ENCODE measurements at places on chromosomes 5 and 9.

GRCh38 chr9:35763803-35764202, 9.7 kb upstream of the MSMP start:
- no peak for DNase-seq

DNA sequence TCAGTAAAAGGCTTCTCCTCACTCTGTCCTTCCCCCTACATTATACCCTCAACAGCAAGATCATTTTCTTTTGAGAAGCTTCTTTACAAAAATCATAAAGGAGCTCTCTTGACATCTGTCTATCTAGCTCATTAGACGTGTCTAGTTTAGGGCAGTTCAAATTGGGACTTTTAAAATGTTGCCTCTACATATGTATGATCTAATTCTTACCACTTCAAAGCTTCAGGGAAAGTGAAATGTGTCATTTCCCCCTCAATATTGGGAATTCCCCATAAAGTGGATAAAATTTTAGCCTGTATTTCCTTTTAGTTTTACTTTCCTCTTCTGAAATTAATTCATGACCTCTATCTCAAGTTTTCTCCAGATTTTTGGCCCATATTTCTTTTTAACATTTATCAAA, 323.7 kb downstream of the ARRDC3 start:
- no peak for DNase-seq

DNA sequence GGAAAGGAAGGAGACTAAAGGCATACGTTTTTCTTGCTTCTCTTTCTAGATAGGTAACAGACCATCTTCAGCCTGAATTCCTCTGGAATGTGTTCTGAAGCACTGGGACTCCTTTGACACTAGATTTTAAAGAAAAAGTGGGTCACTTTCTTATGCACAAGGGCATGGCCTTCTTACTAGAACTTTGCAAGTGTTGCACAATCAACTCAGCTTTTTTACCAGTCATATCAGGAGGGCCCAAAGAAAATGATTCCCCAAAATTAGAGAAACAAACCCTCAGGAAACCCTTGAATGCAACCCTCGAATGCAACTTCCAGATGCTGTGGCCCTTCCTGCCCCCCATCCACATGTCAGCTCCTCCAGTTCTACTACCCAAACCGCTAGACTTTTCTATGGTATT, 93.9 kb downstream of the YTHDC2 start:
- no peak for DNase-seq

DNA sequence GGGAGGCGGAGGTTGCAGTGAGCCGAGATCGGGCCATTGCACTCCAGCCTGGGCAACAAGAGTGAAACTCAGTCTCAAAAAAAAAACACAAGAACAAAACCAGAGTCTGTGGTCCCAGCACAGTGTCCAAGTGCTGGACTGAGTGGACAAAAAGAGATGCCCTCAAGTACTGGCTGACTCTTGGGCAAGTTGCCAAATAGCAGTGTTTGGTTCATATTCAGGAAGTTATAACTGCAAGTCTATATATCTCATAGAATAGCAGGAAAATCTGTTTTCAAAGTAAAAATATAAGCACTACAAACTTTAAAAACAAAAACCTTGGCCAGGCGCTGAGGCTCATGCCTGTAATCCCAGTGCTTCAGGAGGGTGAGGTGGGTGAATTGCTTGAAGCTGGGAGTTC, 7.3 kb downstream of the HABP4 start:
- no peak for DNase-seq

- no peak for DNase-seq
Observed at GRCh38 chr5:71922584-71923106, 184.6 kb upstream of the MAP1B start.

GRCh38 chr9:126439883-126440653, 113.4 kb downstream of the MVB12B start:
- DNase-seq: no peak

GRCh38 chr9:136029556-136029955, 65.5 kb downstream of the NACC2 start:
- no peak for DNase-seq

DNA sequence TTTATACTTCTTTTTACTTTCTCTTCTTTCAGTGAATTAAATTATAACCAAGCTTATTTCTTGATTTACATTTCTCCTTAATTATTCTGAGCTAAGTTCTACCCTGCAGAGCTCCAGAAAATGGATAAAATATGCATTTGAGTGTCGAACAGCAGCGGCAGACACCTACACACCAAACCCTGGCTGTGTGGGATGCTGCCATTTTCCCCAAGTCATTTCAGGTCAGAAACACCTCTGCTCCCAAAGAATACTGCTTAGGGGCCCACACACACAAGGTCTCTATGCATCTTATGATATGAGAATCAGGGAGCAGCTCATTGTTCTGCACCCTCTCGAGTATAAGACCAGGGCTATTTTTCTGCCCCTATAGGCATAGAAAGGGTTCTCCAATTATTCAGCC, 122.3 kb downstream of the CMYA5 start:
- DNase-seq: no peak

DNA sequence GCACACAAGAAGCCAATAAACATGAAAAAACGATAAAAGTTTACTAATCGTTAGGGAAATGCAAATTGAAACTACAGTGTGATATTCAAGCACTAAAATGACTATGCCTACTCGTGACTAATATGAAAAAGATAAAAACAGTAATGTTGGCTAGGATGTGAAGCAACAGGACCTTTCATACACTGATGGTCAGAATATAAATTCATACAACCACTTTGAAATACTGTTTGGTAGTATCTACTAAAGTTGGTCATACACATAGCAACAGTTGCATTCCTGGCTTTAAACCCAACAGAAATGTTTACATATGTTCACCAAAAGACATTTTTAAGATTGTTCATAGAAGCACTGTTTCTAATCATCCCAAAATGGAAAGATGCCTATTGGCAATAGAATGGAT, 24.3 kb downstream of the FBXO38 start:
- DNase-seq: no peak

GRCh38 chr9:130017076-130017475, 25.9 kb downstream of the FNBP1 start:
- DNase-seq: no peak

DNA sequence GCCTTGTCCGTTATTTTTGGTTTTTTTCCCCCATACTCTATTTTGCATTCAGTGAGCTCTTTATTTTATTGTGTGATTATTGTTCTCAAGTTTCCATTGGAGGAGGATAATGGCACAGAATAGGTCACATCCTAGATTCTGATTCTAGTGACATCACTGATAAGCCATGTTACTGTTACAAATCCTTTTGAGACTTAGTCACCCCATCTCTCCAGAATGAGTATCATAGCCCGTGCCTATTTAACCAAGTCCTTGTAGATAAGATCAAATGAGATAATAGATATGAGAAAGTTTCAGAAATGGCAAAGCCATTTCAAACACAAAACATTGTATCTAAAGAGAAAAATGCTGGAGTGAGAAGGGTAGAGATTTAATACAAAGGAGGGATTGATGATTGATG, 242.6 kb downstream of the RAB3C start:
- DNase-seq: no peak

GRCh38 chr9:115522912-115523311, 405.0 kb upstream of the TNC start:
- no peak for DNase-seq

GRCh38 chr5:125950012-125950615, 473.1 kb upstream of the GRAMD2B start:
- no peak for DNase-seq

GRCh38 chr5:177432143-177432838, 5.8 kb downstream of the GRK6 start:
- DNase-seq: no peak

DNA sequence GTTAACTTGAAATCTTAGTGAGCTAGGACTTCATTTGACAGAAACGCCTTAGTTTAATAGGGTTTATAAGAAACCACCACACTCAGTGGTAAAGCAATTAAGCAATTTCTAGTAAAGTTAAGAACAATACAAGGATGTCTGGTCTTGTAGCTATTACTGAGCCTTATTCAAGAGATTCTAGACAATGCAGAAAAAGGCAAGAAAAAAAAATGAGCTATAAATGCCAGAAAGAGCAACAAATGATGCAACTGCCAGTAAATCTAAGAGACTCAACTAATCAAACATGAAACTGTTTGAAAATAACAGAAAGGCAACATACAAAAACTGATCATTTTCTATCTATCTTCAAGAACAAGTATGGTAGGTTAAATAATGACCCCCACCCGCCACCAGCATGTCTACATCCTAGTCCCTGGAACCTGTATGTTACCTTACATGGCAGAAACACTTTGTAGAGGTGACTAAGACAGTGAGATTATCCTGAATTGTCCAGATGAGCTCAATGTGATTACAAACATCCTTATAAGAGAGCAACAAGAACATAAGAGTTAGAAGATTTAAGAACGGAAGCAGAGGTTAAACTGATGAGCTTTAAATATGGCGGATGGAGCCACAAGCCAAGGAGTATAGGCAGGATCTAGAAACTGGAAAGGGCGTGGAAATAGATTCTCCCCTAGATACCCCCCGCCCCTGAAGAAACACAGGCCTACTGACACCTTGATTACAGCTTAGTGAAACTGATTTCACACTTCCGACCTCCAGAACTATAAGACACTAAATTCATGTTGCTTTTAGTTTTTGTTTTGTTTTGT, 93.0 kb downstream of the SUSD1 start:
- no peak for DNase-seq

DNA sequence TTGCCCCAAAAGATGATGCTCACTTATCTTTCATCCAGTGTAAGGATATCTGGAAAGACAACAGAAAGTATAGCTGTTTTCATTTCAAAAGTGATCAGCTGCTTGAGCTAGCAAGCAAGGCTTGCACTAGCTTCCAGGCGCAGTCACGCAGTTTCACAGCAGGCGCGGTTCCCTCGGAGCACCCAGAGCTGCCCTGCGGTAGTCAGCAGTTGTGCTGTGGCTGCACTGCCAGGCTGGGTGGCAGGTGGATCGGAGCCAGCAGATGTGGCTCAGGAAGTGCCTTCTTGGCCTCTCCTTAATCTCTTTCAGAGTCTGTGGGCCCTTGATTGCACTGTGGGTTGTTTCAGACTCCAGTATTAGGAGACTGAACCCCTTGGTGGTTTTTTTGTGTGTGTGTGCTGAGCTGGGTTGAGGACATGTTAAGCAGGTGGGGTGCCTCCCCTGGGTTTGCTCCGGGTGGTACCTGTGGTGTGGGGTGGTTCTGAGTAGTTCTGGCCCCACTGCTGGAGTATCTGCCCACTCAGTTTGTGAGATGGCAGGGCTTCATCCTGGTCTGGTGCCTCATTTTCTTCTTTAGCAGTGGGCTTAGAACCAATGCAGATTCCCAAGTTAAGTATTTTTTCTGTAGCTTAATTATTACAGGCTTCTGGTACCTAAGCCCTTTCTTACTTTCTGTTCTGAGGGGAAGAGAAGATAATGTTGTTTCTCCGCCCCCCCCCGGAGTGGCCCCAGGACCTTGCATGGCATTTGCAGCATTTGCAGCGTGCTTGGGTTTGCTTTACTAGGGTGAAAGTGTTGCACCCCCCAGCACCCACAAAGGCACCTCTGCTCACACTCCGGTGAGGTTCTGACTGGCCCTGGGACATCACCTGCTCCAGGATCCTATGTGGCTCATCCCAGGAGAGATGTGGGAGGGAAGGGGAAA, 16.4 kb downstream of the TENT4A start:
- peak; percentile 65 for DNase-seq

- DNase-seq: no peak
Observed at GRCh38 chr9:69599232-69599971, 72.8 kb downstream of the APBA1 start.

DNA sequence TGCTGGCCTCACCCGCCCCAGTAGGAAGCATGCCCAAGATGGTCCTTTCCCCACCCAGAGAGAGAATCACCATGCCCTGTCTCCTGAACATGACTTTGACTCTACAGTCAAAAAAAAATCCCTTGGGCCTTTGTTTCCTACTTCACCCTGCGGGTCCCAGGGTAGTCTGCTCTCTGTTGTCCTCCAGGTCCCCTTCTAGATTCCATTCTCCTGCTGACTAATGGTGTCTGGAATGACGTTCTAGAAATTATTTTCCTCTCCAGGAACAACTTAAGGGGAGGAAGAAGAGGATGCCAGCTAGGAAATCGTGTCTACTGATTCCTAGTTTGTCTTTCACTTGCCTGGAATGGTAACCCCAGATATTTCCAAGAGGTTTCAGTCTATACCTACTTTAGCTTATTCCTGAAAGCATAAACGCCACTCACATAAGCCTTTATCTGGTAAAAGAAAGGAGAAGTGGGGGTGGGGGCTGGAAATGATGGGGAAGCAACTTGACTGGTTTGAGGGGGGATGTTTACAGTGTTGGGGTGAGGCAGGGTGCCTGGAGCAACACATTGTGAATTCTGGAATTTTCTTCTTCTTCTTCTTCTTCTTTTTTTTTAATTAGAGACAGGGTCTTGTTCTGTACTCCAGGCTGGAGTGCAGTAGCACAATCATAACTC, 93.9 kb downstream of the SNX18 start:
- no peak for DNase-seq

DNA sequence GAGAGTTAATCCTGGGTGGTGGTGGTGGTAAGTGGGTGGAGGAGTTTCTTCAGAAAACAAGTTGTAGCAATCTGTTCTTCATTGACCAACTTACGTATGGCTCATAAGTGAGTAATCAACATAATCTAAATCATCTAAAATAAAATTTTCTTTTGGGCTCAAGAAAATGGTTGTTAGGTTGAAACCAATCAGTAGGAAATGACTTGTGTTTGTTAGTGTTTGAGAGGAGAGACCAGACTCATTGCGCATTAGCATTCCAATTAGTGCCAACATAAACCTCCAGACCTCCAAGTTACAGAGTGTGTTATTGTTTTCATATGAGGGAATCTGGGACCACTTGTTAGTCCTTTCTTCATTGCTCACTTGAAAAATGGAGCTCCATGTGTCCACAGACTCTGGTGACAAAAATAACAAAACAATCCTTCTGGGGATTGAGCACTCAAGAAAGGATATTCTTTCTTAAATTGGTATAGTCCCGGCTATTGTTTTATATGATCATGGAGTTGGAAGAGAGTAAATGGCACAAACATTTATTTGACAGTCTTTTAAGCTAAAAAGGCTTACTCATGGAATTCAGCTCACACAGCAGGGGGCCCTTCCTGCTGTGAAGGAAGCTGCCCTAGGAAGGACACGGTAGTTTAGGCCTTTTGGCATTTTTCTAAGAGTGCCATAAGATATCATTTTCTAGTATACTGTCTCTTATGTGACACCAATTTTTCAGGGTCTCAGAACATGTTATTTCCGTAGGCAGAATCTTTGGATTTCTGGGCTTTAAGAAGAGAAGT, 441.1 kb downstream of the EBF1 start:
- DNase-seq: no peak

DNA sequence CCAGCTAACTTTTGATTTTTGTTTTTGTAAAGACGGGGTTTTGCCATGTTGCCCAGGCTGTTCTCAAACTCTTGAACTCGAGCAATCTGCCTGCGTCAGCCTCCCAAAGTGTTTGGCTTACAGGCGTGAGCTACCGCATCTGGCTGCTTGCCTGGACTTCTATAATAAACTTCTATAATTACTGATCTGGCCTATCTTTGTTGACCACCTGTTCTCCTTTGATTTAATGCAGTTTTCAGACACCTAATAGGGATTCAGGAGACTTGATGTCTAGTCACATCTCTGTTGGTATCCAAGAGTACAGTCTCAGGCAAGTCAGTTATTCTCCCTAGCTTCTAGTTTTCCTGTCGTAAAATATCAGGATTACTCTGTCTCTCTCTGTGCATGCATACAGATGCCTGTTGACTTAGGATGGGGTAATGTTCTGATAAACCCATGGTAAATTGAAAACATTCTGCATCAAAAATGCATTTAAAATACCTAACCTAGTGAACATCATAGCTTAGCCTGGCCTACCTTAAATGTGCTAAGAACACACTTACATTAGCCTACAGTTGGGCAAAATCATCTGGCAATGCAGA, 51.5 kb upstream of the NR3C1 start:
- DNase-seq: no peak

GRCh38 chr5:96259151-96259772, 173.8 kb downstream of the PCSK1 start:
- no peak for DNase-seq

GRCh38 chr9:128034821-128035652, 32.1 kb downstream of the NAIF1 start:
- DNase-seq: peak; percentile 74
